Panc1 (cell line): ENCODE measurements at places on chromosomes 2 and 18. TPM values are rescaled to one million over a fixed set of nuclear protein-coding genes. Genes with fewer than 3 reads are reported as not detected.
A peak's percentile ranks its signal among the peaks of the same experiment; 100 is the strongest.

EVX2 gene
- not detected for total RNA-seq

ITGB6 gene
- 0.08 TPM for total RNA-seq

TUBB8B gene
- total RNA-seq: not detected

SLC66A3 gene
- 39.1 TPM for total RNA-seq

CABYR gene
- total RNA-seq: 29.4 TPM

USP34 gene
- total RNA-seq: 91.4 TPM

- DNase-seq: no peak
Measured at GRCh38 chr2:187316040-187316439, 132.0 kb downstream of the CALCRL start.

GRCh38 chr18:44816477-44816876 lies 135.8 kb downstream of the SETBP1 start:
- no peak for DNase-seq

- no peak for DNase-seq
Measured at GRCh38 chr18:61731693-61732376, 161.0 kb downstream of the RNF152 start.

- peak; percentile 99 for DNase-seq
Measured at GRCh38 chr2:105455488-105456003, 56.7 kb upstream of the FHL2 start.

- DNase-seq: no peak
Measured at GRCh38 chr2:97708048-97708380, 5.4 kb upstream of the ZAP70 start.

GRCh38 chr2:236306825-236307540 lies 42.8 kb upstream of the ASB18 start:
- DNase-seq: no peak

- DNase-seq: no peak
Measured at GRCh38 chr2:28108143-28108542, 217.6 kb downstream of the BABAM2 start.

DNA sequence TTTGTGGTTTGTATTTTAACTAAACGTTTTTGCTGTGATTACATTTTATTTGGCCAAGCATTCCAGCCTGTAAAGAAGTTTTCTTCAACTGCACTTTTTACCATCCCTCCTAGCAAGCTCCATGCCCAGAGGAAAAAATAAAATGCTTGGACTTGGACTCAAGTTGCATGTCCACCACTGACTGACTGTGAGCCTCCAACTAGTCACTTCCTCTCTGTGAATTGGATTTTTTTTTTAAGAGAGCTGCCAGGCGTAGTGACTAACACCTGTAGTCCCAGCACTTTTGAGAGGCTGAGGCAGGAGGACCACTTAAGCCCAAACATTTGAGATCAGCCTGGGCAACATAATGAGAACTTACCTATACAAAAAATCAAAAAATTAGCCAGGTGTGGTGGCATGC lies 1185.2 kb upstream of the PIK3C3 start:
- DNase-seq: no peak

DNA sequence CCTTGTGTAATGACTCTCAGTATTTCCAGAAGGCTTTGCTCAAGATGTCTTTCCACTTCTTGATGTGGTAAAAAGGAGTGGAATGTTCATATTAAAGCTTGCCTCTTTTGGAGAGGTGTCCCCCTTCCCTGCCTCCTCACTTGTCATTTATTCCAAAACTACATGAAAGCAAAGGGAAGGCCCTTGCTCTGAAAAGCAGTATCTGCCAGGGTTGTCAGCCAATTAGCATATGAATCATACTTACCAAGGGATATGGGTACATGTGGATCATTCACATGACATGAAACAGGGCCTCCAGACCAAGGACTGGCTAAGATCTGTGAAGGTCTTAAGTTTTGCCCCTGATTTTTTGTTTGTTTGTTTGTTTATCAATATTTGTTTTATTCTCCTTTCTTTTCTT lies 31.3 kb downstream of the ANXA4 start:
- peak; percentile 45 for DNase-seq

DNA sequence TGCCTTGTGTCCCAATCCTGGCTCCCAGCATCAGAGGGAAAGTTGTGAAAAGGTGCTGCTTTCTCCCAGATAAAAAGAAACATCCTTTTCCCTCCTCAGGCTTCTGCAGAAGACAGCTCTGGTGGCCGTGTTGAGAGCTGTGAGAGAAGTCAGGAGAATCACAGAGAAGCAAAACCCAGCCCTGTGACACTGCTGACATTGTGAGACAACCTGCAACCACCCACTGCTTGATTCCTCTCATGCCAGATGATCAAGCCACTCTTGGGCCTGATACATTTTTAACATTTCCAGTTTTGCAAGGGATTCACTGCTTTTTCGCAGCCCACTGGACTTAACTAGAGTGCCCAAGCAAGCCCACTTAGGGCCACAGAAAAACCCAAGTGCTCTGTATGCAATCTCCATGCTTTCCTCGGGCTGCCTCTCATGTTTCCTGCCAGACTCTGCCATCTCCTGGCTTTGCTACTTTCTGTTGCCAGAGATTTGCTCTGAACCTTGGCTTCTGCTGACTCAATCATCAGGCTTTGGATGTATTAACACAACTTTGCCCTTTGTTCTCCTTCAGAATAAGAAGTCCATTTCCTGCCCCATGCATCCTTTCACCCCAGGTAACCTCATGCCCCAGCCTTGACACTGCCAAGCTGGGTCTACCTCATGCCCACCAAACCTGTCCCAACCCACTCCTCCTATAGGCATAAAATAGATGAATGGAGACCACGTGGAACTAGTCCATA lies 24.9 kb upstream of the TTR start:
- DNase-seq: no peak

GRCh38 chr2:149089068-149089467 lies 50.6 kb downstream of the LYPD6B start:
- no peak for DNase-seq

GRCh38 chr2:118923371-118923770 lies 18.6 kb upstream of the MARCO start:
- DNase-seq: no peak

DNA sequence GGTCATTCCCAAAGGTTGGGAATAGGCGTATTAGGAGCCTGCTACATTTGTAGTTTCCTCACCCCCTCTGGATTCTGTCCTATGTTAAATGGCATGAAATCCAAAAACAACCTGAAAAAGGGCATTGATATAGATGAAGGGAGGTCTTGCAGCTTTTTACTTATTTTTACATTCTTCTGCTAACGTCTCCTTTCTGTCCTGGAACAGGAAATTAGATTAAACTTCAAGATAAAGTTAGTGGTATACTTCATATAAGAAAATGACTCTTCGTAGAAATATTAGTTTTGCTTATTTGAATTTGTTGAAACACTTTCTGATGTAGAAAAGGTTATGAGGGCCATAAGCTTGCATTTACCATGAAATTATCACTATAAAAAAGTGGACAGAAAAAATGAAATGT lies 694.5 kb downstream of the ADCYAP1 start:
- DNase-seq: no peak

GRCh38 chr2:113901943-113902342 lies 12.1 kb downstream of the ACTR3 start:
- DNase-seq: no peak

GRCh38 chr2:62568983-62569837 lies 63.2 kb upstream of the TMEM17 start:
- no peak for DNase-seq

DNA sequence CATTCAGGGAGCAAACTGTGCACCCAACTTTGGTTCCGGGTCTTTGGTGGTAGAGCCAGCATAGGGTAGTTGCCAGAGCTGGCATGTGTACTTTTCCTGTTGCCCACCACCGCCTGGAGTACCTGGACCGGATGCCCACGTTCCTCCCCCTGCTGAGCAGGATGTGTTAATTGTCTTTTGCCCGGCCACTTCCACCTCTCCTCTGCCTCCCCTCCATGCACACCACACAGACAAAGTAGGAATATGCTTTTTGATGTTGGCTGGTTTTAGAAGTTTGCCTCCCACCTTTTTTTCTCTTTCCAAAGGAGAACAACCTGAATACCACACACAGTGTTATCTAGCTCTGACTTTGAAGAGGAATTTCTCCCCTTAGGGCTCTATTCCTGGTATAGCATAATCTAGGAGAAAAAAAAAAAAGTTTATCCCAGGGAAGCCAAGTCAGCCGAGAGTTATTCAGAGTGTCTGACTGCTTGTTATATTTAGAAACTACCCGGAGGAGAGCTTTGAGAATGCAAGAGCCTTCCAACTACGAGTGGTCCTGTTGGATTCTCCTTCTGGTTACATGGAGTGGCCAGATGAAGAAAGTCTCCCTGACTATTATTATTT lies 111.9 kb downstream of the SETBP1 start:
- DNase-seq: no peak

DNA sequence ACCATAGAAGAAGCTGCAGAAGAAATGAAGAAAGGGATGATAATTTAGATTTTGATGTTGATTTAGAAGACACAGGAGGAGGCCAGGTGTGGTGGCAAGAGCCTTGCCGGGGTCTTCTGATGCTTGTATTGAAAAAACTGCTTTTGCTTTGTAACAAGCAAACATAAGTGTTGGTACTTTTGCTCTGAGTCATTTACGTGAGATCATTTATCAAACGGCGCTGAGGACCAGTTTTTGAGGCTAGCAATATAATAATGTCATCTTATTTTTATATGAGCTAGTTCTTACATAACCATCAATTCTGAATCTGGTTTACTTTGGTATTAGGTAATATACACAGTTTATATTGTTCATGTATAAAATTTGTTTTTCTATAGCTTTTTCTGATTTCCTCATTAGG lies 30.6 kb downstream of the SPTBN1 start:
- no peak for DNase-seq

DNA sequence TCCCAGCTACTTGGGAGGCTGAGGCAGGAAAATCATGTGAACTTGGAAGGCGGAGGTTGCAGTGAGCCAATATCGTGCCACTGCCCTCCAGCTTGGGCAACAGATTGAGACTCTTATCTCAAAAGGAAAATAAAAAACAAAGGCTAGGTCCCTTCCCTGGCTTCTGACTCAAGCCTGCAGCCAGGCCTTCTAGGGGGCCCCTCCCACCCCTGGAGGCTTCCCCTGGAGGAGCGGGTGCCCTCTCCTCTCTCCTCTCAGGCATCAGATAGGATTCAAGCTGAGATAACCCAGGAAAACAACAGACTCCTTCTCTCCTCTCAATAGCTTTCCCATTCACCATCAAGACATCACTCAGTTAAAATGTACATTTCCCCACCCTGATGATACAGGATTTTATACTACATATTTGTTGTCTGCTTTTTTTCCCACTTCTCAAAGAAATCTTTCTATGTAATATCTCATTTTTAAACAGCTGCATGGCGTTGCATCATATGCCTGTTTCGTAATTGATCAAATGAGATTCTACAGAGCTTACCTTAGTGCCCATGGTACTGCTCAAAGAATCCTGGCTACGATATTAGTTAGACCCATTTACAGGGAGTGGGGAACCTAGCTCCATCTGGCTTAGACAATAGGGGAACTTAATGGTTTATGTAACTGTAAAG lies 20.6 kb upstream of the C2orf72 start:
- no peak for DNase-seq
